ENCODE measurements at places on chromosomes 5 and 9. TPM values are rescaled to one million over a fixed set of nuclear protein-coding genes. Genes with fewer than 3 reads are reported as not detected.

Gene FRRS1L
- not detected for polyA plus RNA-seq

Gene PCDHGA2
- not detected for polyA plus RNA-seq

Gene LCP2
- 31.6 TPM for polyA plus RNA-seq

Gene DMRT2
- polyA plus RNA-seq, result not detected

Gene SLC6A3
- polyA plus RNA-seq, result not detected

Gene SOHLH1
- polyA plus RNA-seq, result not detected

Gene FSTL4
- polyA plus RNA-seq, result not detected

Gene NEUROG1
- polyA plus RNA-seq, result not detected

Gene TLR4
- polyA plus RNA-seq, result 2.2 TPM

Gene ANKDD1B
- polyA plus RNA-seq, result 0.15 TPM

Gene PCDHB11
- not detected for polyA plus RNA-seq

Gene TAF11L10
- not detected for polyA plus RNA-seq

Gene CSF1R
- polyA plus RNA-seq, result 0.10 TPM

Gene SLC31A2
- 0.85 TPM for polyA plus RNA-seq

Gene DAB2IP
- polyA plus RNA-seq, result not detected

Gene LRRC14B
- not detected for polyA plus RNA-seq

Gene PCDHA9
- not detected for polyA plus RNA-seq

Gene PKD2L2
- 0.46 TPM for polyA plus RNA-seq

Gene DOK3
- polyA plus RNA-seq, result 154 TPM

Gene DRD1
- polyA plus RNA-seq, result not detected

Gene MYO10
- not detected for polyA plus RNA-seq

Gene PRDM9
- not detected for polyA plus RNA-seq

Gene KIF4B
- not detected for polyA plus RNA-seq

Gene GRM6
- not detected for polyA plus RNA-seq

Gene GNA14
- polyA plus RNA-seq, result not detected

Gene FOXI1
- polyA plus RNA-seq, result not detected

Gene FGF18
- not detected for polyA plus RNA-seq

Gene TAS2R1
- not detected for polyA plus RNA-seq

Gene PCA3
- polyA plus RNA-seq, result not detected

Gene SPATA6L
- not detected for polyA plus RNA-seq

Gene OSTF1
- polyA plus RNA-seq, result 173 TPM

Gene F2R
- 1.2 TPM for polyA plus RNA-seq

Gene SPAG8
- 1.1 TPM for polyA plus RNA-seq

Gene FSD1L
- 4.6 TPM for polyA plus RNA-seq

Gene CCDC187
- 0.15 TPM for polyA plus RNA-seq

Gene CARD9
- 0.26 TPM for polyA plus RNA-seq

Gene SLC35A4
- 79.8 TPM for polyA plus RNA-seq

Gene FOXD4L4
- polyA plus RNA-seq, result not detected

Gene DCAF10
- 29.3 TPM for polyA plus RNA-seq

Measured in IgD-negative memory B cell (primary cell).